ENCODE measurements at places on chromosomes 5 and 9. TPM values are rescaled to one million over a fixed set of nuclear protein-coding genes. Genes with fewer than 3 reads are reported as not detected.

GRCh38 chr5:16812448-16812847, 123.6 kb downstream of the MYO10 start:
- no peak for DNase-seq
- no peaks in the 10 kb centered on the region for H3K4me1 ChIP-seq
- no peaks in the 10 kb centered on the region for H3K36me3 ChIP-seq
- no peaks in the 10 kb centered on the region for H3K27me3 ChIP-seq
- H3K27ac ChIP-seq: no peak overlapping the region
- H3K4me3 ChIP-seq: no peak overlapping the region

GRCh38 chr5:100950985-100951384, 47.9 kb upstream of the ST8SIA4 start:
- no peak for DNase-seq
- H3K4me1 ChIP-seq: no peaks in the 10 kb centered on the region
- H3K27me3 ChIP-seq: no peaks in the 10 kb centered on the region
- no peak overlapping the region for H3K4me3 ChIP-seq

- no peak for DNase-seq
- H3K36me3 ChIP-seq: no peaks in the 10 kb centered on the region
- H3K4me3 ChIP-seq: no peak overlapping the region
- H3K4me1 ChIP-seq: no peaks in the 10 kb centered on the region
- H3K27ac ChIP-seq: no peak overlapping the region
- no peaks in the 10 kb centered on the region for H3K27me3 ChIP-seq
These were observed 24.5 kb downstream of the POLK start for GRCh38 chr5:75536147-75536546.

- H3K27me3 ChIP-seq: no peaks in the 10 kb centered on the region
- no peak overlapping the region for H3K27ac ChIP-seq
- H3K4me1 ChIP-seq: no peaks in the 10 kb centered on the region
- no peaks in the 10 kb centered on the region for H3K36me3 ChIP-seq
- DNase-seq: no peak
- H3K4me3 ChIP-seq: no peak overlapping the region
These were observed 96.8 kb upstream of the MAP1B start for GRCh38 chr5:72010430-72010829.

DNA sequence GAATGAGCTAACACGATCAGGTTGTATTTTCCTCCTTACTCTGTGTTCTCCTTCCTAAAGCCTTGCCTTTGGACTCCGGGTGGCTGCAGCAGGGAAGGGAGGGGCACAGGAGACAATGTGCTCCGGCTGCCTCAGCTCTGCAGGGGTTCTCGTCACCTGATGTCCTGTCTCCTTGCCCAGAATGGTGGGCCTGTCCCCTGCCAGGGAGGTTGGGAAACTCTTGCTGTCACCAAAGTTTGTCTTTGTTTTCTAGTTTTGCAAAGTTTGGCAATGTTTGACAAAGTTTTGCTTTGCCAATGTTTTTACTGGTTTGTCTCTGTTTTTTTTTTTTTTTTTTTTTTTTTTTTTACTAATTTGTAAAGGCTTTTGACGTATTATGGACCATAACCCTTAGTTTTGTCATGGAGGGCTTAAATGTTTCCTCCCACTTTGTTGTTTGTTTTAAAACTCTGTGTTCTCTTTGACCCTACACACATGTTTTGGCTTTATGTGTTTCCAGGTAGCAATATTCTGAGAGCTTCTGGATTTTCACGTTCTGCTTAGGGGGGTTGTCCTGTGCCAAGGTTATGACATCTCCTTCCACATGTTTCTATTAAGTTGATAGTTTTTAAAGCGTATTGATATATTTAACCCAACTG, 49.3 kb downstream of the GADD45G start:
- no peaks in the 10 kb centered on the region for H3K27me3 ChIP-seq
- H3K27ac ChIP-seq: no peak overlapping the region
- H3K4me3 ChIP-seq: no peak overlapping the region
- H3K36me3 ChIP-seq: no peaks in the 10 kb centered on the region
- H3K4me1 ChIP-seq: no peaks in the 10 kb centered on the region

DNA sequence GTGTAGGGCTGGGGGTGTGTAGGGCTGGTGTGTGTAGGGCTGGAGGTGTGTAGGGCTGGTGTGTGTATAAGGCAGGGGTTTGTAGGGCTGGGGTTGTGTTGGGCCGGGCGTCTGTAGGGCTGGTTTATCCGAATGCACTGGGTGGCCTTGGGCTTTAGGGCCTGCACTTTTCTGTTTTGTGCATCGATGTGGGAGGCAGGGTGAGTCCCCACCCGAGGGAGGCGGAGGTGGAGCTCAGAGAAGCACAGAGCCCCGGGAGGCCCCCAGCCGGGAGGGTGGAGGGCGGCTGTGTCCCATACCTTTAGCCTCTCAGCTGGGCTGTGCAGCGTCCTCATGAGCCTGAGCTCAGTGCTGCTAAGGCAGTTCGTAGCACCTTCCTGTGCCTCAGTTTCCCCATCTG, 13.5 kb downstream of the COL5A1 start:
- peak; percentile 48 for DNase-seq
- H3K27me3 ChIP-seq: no peaks in the 10 kb centered on the region
- H3K36me3 ChIP-seq: no peaks in the 10 kb centered on the region
- no peak overlapping the region for H3K27ac ChIP-seq
- H3K4me3 ChIP-seq: no peak overlapping the region

- H3K4me3 ChIP-seq: no peak overlapping the region
- no peaks in the 10 kb centered on the region for H3K4me1 ChIP-seq
- peak; percentile 89 for DNase-seq
- H3K27ac ChIP-seq: no peak overlapping the region
- H3K36me3 ChIP-seq: no peaks in the 10 kb centered on the region
These were observed 9.9 kb upstream of the FBP2 start for GRCh38 chr9:94603259-94604160.

- no peaks in the 10 kb centered on the region for H3K4me1 ChIP-seq
- no peaks in the 10 kb centered on the region for H3K27me3 ChIP-seq
- H3K27ac ChIP-seq: no peak overlapping the region
These were observed 829.4 kb downstream of the CDH12 start for GRCh38 chr5:22023784-22024183.

GRCh38 chr9:131868766-131869165, 128.9 kb upstream of the RAPGEF1 start:
- H3K36me3 ChIP-seq: no peaks in the 10 kb centered on the region
- no peaks in the 10 kb centered on the region for H3K4me1 ChIP-seq
- H3K27ac ChIP-seq: no peak overlapping the region
- no peaks in the 10 kb centered on the region for H3K27me3 ChIP-seq
- peak; percentile 71 for DNase-seq

- no peak overlapping the region for H3K4me3 ChIP-seq
- DNase-seq: peak; percentile 27
- H3K27ac ChIP-seq: no peak overlapping the region
- H3K36me3 ChIP-seq: no peaks in the 10 kb centered on the region
- H3K4me1 ChIP-seq: no peaks in the 10 kb centered on the region
These were observed 65.7 kb upstream of the PHYKPL start for GRCh38 chr5:178298283-178298807.

GRCh38 chr9:84062538-84062937, 81.9 kb downstream of the RMI1 start:
- H3K4me3 ChIP-seq: no peak overlapping the region
- DNase-seq: no peak
- no peaks in the 10 kb centered on the region for H3K27me3 ChIP-seq
- no peaks in the 10 kb centered on the region for H3K36me3 ChIP-seq
- no peaks in the 10 kb centered on the region for H3K4me1 ChIP-seq
- H3K27ac ChIP-seq: no peak overlapping the region

DNA sequence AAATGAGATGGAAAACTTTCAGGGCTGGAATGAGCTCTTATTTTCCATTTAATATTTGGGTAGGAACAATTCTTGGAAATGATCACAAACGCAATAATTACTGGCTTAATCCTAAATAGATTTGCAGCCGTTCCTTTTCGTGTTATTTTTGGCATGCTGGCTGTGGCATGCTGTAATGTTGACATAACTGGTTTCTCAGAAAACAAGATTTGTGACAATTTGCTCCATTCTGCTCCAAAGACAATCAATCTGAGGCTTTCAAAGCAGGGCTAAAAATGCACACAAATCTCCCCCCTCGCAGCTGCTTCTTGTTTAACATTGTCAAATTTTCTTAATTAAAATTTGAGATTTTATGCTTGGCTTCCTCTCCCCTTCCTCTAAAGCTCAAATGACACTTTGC, 151.2 kb downstream of the TTC39B start:
- peaks cover 19% of the 10 kb centered on the region for H3K4me1 ChIP-seq
- H3K27me3 ChIP-seq: no peaks in the 10 kb centered on the region
- peak; percentile 70 for DNase-seq
- H3K27ac ChIP-seq: no peak overlapping the region
- no peaks in the 10 kb centered on the region for H3K36me3 ChIP-seq

GRCh38 chr5:51832934-51833470, 449.8 kb downstream of the ISL1 start:
- no peak for DNase-seq
- no peaks in the 10 kb centered on the region for H3K4me1 ChIP-seq
- no peaks in the 10 kb centered on the region for H3K36me3 ChIP-seq
- H3K4me3 ChIP-seq: no peak overlapping the region
- H3K27ac ChIP-seq: no peak overlapping the region

DNA sequence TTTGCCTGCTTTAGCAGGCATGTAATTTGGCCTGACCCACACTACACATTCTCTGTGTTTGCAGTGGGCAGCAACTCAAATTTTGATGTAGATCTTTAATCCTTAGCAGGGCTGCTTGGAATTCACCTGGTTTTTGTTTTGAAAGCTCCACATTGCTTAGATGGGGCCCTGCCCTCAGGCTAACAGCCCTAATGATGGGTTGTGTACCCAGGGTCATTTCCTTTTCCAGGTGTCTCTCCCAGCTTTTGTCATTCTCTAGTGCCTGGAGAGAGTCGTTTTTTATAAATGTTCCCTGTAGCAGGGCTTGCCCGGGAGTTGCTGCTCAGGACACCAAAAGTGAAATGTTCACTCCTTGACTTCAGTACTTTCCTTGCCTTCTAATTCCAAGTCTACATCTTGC, 126.3 kb downstream of the TRIO start:
- no peak for DNase-seq
- peak overlapping the region; percentile 51 for H3K27ac ChIP-seq
- no peaks in the 10 kb centered on the region for H3K27me3 ChIP-seq
- H3K4me1 ChIP-seq: peaks cover 14% of the 10 kb centered on the region
- H3K36me3 ChIP-seq: no peaks in the 10 kb centered on the region

- no peaks in the 10 kb centered on the region for H3K27me3 ChIP-seq
- H3K36me3 ChIP-seq: no peaks in the 10 kb centered on the region
These were observed 8.1 kb downstream of the ASS1 start for GRCh38 chr9:130452835-130453234.

DNA sequence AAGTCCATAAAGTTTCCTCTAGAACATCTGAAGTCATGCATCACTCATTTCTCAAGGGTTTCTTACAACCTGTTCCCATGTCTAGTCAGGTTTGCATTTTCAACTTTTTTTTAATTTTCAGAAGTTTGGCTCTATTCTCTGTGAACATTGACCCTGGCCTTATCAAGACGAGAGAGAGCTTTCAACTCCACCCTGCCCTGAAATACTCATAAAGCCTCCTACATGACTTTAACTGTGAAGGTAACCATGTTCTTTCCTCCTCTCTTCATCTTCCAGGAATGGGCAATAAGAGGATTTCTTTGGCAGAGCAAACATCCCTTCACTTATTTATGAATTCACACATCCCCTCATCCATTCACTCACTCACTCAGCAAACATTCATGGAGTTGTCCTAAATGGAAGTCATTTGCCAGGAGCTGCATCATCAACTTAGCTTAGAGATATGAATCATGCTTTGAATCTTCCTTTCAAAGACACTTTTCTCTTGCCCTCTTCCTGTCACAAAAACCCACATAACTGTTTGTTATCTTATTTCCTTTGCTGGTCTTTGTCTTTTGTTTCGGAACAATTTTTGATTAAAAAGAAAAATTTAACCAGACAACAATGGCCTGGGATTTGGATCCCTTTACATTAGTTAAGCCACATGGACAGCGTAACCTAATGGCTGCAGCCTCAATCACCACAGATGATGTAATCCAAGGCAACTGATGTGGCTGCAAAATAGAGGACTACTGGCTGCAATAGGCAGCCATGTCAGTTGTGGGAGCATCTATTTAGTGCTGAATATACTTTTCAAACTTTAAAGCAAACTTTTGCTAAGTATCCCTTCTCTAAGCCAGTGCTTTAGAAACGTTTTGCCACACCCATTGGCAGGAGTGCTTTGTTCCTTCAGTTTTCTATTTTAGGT, 43.0 kb upstream of the GNAQ start:
- H3K4me1 ChIP-seq: no peaks in the 10 kb centered on the region
- H3K4me3 ChIP-seq: no peak overlapping the region
- H3K27ac ChIP-seq: no peak overlapping the region
- H3K36me3 ChIP-seq: no peaks in the 10 kb centered on the region

GRCh38 chr9:112332214-112332613, 1.2 kb downstream of the PTBP3 start:
- no peak overlapping the region for H3K27ac ChIP-seq
- no peaks in the 10 kb centered on the region for H3K27me3 ChIP-seq
- no peaks in the 10 kb centered on the region for H3K36me3 ChIP-seq
- H3K4me3 ChIP-seq: peak overlapping the region; percentile 89
- no peak for DNase-seq

GRCh38 chr9:6488395-6488794, 75.4 kb downstream of the UHRF2 start:
- H3K36me3 ChIP-seq: no peaks in the 10 kb centered on the region
- DNase-seq: no peak
- H3K4me3 ChIP-seq: no peak overlapping the region
- no peaks in the 10 kb centered on the region for H3K4me1 ChIP-seq
- no peak overlapping the region for H3K27ac ChIP-seq

DNA sequence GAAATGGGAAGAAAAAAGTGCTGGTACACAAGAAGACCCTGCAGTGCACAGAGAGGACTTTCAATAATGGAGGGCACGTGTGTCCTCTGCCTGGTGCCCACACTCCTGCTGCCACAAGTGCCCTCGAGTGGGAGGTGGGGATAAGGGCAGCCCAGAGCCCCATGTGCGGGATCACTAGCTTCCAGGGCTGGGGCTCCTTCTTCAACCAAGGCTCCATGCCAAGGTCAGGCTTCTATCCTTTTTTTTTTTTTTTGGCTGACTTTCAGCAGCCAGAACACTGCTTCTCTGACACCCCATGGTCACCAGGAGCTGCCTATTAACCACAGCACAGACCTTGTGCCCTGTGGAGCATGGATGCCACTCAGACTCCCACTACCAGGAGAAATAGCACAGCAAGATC, 7.5 kb downstream of the ACSL6 start:
- H3K4me3 ChIP-seq: no peak overlapping the region
- no peaks in the 10 kb centered on the region for H3K27me3 ChIP-seq
- H3K27ac ChIP-seq: no peak overlapping the region
- no peaks in the 10 kb centered on the region for H3K4me1 ChIP-seq

DNA sequence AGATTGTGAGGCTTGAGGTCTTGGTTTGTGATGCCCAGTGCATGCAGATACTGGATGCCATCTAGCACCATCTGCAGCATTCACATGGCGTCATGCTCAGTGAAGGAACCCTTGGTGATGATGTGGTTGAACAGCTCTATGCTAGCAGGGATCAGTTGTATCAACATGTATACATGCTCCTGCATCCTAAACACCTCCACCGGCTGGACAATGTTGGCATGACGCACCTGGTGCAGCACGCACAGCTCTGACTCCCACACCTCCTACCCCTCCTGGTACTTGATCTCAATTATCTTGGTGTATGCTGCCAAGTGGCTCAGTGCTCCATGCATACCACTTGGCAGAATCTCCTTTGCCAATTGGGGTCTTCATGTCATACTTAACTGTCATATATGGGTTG, 49.1 kb downstream of the MTREX start:
- no peak for DNase-seq
- H3K4me1 ChIP-seq: no peaks in the 10 kb centered on the region
- H3K4me3 ChIP-seq: no peak overlapping the region
- no peaks in the 10 kb centered on the region for H3K27me3 ChIP-seq
- H3K36me3 ChIP-seq: no peaks in the 10 kb centered on the region

ARHGEF39 gene
- polyA plus RNA-seq: 0.25 TPM

NRG2 gene
- 1.2 TPM for polyA plus RNA-seq

PTGER4 gene
- 7.4 TPM for polyA plus RNA-seq

LHX3 gene
- polyA plus RNA-seq: not detected

ELOVL7 gene
- polyA plus RNA-seq: 1.5 TPM

RNF208 gene
- polyA plus RNA-seq: 2.9 TPM

FGF1 gene
- 19.8 TPM for polyA plus RNA-seq
